ENCODE measurements at places on chromosomes 6 and 20. TPM values are rescaled to one million over a fixed set of nuclear protein-coding genes. Genes with fewer than 3 reads are reported as not detected.

GRCh38 chr6:16092140-16092539 lies 36.7 kb upstream of the MYLIP start:
- DNase-seq: no peak

DNA sequence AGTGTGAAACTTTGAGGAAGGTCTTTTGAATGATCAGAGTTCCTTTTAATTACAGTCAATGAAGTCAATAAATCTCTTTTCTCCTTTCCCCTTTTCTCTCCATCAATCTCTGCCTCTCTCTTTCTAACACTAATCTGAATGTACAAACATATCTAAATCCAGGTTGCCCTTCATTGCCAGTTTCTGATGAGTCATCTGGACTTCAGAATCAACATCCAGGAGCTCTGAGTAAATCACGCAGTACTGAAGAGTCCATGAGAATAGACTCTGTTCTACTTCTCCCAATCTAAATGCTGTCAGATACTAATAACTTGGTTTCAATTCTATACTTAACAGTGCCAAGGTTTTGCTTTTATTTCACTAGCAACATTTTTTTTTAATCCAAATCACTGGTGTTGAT lies 238.7 kb upstream of the THEMIS start:
- no peak for DNase-seq

- no peak for DNase-seq
Observed at GRCh38 chr6:124963416-124963785, 1.2 kb downstream of the RNF217 start.

GRCh38 chr20:56552911-56553629 lies 20.0 kb downstream of the FAM209B start:
- no peak for DNase-seq

DNA sequence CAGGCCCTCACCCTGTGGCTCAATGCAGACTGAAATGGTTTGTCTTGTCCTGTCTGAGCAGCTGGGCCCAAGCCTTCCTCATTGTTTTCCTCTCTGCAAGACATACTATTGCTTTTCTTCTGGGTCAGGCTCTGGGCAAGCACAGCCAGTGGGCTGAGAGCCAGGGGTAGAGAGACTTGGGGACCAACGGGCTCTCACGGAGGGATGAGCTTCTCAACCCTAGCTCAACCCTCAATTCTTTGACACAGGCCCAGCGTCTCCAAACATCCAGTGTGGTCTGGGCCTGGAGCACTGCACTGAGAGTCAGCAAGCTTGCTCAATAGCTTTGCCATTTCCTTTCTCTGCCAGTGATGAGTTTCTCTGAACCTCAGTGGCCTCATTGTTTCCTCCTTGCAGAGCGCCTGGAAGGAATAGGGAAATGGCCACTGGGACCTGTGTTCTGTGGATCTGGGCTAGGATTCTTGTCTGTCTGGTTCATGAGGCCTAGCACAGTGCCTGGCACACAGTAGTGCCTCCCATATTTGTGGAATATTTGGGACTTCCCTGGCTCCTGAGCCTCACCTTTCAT lies 9.3 kb downstream of the ANGPT4 start:
- DNase-seq: no peak

DNA sequence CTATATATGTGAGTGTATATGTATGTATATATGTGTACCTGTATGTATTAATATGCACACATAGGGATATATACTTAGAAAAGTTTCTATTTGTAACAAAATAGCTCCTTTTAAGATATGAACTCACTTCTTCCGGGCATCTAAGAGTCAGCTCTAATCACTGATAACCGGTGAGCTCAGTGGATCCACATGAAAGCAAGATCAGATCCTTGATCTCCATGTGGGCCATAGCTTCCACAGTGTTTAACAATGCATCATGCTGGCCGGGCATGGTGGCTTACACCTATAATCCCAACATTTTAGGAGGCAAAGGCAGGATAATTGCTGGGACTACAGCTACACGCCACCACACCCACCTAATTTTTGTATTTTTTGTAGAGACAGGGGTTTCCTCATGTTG lies 52.6 kb downstream of the ECT2L start:
- no peak for DNase-seq

GRCh38 chr20:658202-658601 lies 5.2 kb upstream of the SRXN1 start:
- DNase-seq: no peak

DNA sequence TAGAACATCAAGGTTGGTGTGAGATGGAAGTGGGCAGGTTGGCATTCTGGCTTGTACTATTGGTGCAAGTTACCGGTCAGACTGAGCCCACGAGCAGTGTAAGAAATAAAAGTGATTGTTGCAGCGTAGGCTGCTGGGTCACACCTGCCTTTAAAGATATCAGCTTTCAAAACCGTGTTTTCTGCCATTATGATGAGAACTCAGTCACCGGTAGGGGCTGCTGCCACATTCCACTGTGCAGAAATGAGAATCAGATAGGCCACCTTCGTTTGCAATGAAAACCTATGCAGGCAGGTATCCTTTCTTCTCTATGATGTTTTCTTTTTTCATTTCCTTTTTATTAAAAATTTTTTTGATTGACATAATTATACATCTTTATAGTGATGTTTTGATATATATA lies 168.5 kb downstream of the MYLK4 start:
- no peak for DNase-seq

DNA sequence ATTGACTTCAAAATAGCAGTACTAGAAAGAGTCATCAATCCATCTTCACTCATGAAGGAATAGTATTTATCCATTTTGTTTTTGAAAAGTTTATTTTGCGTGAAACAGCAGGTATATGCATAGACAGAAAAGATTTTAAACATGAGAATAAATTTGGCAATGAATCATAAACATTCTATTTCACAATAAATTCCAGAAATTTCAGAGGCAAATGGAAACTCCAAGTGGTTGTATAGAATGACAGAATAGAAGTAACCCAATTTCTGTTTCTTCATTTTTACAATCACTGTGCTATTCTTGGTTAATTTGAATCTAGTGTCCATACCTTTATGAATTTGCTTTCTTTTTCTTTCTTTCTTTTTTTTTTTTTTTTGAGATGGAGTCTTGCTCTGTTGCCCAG lies 173.0 kb upstream of the ECI2 start:
- DNase-seq: no peak

DNA sequence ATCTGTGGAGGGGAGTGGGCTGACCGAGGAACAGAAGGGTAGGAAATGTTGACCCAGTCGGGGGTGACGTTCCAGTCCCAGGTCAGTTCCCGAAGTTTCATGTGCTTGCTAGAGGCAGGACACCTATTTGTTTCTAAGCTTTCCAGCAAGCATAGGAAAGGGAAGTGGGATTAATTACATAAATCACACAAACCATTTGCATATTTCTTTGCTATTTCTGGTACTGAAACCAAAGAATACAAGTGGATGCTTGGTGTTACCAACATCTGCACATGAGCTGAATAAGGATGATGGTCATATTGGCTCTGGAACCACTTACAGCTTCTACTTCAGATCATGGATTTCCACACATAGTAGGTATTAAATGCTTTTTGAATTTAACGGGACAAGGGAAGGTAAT lies 546.5 kb downstream of the PRKN start:
- DNase-seq: no peak

DNA sequence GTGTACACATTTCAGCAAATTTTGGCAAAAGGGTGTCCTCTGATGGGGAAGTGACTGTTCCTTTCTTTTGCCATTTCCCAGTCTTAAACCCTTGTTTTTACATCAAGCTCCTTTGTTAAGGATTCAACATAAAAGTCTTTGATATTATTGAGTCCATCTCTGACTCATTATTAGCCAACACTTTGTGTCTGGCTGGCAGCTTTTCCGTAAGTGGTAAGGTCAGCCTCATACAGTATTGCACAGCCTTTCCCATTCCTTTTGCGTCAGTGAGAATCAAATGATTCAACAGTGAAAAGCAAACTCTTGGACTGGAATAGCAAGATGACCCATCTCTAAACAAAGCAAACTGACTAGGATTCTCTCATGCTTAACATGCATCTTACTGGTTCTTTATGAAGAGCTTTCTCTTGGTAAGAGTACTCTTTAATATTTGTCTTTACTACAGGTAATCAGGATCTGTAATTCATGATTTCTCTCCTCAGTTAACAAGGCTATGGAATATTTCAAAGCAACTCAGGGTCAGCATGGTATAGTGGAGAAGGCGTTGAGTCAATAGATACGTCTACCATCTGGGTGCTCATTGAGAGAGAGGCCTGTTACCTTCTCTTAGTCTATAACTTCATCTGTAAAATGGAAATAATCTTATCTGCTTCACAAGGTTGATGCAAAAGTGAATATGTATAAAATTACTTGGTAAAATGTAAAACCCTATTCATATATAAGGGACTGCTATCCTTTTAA lies 183.6 kb downstream of the PRL start:
- DNase-seq: peak; percentile 35

- no peak for DNase-seq
Observed at GRCh38 chr20:38094373-38094891, 60.9 kb downstream of the RPRD1B start.

DNA sequence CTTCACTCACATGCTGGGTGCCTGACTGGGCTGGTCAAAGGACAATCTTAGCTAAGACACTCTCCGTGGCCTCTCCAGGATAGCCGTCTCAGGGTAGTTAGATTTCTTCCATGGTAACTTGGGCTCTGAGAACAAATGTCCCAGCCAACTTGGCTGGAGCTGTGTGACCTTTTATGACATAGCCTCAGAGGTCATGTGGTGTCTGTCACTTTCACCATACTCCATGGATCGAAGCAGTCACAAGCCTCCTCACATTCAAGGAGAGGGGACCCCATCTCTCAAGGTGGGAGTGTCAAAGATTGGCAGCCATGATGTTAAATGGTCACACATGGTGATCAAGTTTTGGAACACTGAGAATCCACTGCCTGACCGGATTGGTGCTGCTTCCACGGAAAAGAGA lies 190.9 kb upstream of the SUPT3H start:
- DNase-seq: no peak

DNA sequence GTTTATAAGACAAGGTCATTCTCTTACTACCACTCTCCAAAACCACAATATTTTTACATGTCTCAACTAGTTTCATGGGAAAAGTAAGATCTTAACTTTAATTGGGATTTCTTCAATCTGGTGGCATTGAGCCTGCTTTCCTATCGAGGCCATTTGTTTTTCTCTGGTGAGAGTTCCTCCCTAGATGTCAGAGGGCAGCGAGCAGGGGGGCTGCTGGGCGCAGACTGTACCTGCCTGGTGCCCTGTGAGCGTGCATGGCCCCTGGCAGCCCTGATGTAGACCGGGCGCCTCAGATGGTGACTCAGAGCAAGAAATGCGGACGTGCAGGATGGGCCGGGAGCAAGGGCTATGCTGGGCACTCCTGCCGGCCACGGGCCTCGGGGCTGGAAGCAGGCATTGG lies 27.2 kb downstream of the ERMARD start:
- DNase-seq: no peak

DNA sequence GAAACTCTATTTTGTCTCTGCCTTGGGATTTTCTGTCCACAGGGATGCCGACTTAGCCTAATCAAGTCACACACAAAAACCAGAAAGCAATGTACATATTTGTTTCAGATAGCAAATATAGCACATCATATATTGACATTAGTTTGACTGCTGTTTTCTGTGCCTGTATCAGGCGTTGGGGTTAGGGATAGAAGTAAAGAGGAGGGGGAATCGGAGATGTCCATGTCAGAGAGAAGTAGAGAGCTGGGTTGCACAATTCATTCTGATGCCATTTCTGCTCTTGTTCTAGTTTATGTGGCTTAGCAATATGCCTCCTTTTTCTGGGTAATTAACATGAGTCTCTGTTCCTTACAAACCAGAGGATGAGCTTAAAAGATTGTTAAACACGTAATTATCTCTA lies 14.7 kb upstream of the IPCEF1 start:
- DNase-seq: no peak

DNA sequence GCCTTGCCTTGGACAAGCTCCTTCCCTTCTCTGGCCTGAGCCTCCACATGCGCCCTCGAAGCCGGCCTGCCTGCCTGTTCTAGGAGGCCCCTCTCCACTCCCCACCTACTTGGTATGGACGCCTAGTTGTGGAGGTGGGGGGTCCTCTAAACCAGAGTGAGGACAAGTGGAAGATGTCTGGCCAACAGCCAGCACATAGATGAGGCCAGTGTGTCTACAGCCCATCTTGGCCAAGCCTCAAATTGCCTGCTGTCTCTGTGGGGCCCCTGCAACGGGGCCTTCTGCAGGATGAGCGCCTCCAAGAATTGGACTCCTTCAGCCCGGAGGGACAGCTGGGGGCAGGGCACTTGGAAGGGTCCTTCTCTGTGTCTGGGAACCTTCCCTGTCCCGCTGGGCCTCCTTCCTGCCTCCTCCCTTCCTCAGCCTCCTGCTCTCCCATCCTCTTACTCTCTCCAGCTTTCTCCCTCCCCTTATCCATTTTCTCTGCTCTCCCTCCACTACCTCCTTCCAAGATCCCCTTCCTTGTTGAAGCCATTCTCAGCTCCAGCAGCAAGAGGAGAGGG lies 1.6 kb downstream of the MDFI start:
- peak; percentile 82 for DNase-seq

DNA sequence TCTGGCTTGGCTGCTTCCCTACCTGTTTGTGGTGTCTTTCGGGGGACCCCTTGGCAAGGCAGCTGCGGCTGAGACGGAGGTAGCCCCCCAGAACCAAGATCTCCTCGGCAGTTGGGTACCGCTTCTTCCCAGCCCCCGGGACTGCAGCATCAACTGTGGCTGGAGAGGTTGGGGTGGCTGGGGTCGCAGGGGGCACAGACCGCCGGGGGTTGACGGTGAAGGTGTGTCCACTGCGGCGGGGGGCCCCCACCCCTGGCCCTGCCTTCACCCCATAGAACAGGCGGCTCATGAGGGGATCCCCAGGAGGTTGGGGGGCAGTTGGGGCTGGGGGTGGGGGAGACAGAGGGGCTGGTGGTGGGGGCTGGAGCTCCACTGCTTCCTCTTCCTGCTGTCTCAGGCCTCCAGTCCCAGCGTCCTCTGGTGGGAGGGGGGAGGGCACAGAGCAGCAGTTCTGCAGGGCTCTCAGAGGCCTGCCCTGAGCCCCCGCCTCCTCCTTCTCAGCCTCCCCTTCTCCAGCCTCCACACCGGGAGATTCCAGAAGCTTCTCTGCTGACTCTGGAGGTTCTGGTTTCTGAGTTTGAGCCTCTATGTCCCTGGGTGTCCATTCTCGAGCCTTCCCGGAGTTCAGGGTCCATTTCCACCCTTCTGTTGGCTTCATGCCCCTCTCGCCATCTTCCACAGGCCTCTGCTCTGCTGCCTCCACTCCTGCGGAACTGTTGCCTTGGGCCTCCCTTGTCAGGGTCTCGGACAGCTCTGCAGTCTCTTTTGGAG lies 1.9 kb downstream of the PPP1R18 start:
- DNase-seq: peak; percentile 78

EDN3 gene
- 8.2 TPM for polyA plus RNA-seq

BIRC7 gene
- polyA plus RNA-seq: not detected

CD93 gene
- polyA plus RNA-seq: 176 TPM

THBD gene
- polyA plus RNA-seq: 69.9 TPM

TCP11 gene
- polyA plus RNA-seq: 1.4 TPM

DEFB132 gene
- polyA plus RNA-seq: not detected

ZBTB22 gene
- 21.8 TPM for polyA plus RNA-seq

DUSP15 gene
- polyA plus RNA-seq: 13.1 TPM

SIRPB2 gene
- 2.8 TPM for polyA plus RNA-seq

ABRACL gene
- 28.2 TPM for polyA plus RNA-seq

CCM2L gene
- polyA plus RNA-seq: 12.1 TPM

Measured in left lung (tissue), 14 donors.